ENCODE measurements at places on chromosomes 1 and 21. TPM values are rescaled to one million over a fixed set of nuclear protein-coding genes. Genes with fewer than 3 reads are reported as not detected.

FAM131C gene
- total RNA-seq, result 1.1 TPM

SELP gene
- not detected for total RNA-seq

DNA sequence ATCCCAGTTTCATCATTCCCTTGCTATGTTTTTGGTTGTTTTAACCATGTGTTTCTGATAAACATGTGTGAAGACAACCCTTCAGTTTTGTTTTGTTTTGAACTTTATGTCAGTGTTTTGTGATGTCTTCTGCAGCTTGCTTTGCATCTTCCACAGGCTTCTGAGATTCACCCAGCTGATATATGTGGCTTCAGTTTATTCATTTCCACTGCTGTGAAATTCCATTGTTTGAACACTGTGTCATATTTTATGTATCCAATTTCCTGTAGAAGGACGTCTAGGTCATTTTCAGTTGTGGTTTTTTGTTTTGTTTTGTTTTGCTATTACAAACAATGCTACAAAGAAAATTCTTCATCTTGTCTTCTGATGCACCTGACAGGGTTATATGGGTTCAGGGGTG, 27.2 kb upstream of the SLC26A9 start:
- peak; percentile 37 for DNase-seq

- DNase-seq, result no peak
Observed at GRCh38 chr1:70169018-70169839, 36.1 kb downstream of the LRRC40 start.

GRCh38 chr1:224041032-224041431, 72.9 kb upstream of the FBXO28 start:
- DNase-seq, result no peak

DNA sequence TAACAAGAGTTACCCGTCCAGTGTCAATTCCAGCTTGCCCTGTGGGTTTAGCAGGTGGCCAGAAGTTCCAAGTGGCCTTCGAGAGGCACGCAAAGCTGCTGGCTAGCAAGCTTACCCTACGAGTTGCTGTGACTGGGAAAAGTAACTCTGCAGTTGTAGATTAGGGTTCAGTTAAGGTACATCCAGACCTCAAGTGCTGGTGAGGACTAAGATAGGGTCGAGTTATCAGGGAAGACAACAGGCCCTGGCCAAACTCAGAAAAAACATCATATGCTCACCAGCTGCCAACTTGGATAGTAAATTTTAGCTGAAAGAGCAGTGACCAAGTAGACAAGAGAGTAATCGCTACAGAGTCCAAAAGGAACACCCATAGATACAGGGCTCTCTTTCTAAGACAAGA, 27.7 kb upstream of the LRRC7 start:
- no peak for DNase-seq

DNA sequence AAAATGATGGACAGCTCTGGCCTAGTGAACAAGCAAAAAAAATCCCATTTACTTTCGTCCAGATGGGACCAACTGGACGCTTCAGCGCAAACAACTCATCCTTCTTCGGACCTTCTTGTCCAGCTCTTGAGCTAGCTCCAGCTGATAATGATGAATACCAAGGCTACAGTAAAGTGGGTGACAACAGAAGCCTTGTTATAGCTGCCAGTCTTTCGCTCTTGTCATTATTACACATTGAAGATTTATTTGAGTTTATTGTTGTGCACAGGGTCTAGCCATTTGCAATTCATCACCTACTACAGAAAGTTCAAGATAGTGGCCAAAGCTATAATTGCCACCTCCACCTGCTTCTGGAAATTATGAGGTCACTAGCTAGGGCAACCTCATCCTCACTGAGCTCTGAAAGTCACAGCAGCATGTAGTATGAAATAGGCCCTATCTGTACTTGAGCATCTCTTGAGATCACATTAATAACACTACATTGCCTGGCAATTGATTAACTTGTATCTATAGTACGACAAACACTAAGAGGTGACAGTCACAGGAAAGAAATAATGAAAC, 76.9 kb downstream of the GPATCH2 start:
- no peak for DNase-seq

DNA sequence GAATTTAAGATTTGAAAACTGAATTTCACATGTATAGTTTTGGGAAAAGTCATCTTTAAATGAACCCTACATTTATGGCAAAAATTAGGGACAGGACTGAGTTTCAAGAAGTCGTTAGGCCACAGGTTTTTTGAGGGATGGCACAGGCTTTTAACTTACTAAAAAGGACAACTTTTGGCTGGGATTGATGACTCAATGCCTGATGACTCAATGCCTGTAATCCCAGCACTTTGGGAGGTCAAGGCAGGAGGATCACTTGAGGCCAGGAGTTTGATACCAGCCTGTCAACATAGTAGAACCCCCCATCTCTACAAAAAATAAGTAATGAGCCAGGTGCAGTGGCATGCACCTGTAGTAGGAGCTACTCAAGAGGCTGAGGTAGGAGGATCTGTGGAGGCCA, 15.9 kb downstream of the UCK2 start:
- DNase-seq, result peak; percentile 45

DNA sequence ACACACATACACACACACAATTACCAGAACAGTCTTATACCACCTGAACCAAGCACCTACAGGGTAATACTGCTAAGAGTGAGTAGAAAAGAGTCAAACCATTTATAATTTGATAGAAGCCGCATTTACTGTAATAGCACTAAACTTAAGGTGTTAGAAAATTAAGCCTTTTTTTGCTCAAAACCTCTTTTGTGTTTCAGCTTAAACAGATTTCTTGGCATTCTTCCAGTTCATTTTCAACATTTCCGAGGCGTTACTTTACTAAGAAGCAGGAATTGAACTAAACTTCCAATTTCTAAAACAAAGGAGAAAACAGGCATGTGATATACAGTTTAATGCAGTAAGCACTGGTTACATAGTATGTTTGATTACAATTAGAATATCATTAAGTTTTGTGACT, 387.2 kb downstream of the NCAM2 start:
- DNase-seq, result no peak
